ENCODE measurements at places on chromosomes 7 and 10.

DNA sequence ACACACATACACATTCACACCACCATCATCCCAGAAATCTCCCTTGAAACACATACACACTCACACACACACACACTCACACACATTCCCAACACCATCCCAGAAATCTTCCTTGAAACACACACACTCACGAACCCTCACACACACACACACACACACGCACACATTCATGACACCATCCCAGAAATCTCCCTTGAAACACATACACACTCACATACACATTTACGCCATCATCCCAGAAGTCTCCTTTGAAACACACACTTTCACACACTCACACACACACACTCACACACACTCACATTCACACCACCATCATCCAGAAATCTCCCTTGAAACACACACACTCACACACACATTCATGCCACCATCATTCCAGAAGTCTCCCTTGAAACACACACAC, 360 bp upstream of the OPN4 start:
- DNase-seq: no peak

DNA sequence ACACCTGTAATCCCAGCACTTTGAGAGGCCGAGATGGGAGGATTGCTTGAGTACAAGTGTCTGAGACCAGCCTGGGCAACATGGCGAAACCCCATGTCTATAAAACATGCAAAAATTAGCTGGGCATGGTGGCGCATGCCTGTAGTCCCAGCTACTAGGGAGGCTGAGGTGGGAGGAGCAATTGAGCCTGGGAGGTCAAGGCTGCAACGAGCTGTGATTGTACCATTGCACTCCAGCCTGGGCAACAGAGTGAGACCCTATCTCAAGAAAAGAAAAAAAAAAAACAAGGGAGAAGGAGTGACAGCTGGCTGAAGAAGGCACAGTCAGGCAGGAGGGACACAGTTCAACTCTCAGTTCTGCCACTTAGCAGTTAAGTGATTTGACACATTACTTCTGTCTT, 26.4 kb upstream of the ZCCHC24 start:
- no peak for DNase-seq

DNA sequence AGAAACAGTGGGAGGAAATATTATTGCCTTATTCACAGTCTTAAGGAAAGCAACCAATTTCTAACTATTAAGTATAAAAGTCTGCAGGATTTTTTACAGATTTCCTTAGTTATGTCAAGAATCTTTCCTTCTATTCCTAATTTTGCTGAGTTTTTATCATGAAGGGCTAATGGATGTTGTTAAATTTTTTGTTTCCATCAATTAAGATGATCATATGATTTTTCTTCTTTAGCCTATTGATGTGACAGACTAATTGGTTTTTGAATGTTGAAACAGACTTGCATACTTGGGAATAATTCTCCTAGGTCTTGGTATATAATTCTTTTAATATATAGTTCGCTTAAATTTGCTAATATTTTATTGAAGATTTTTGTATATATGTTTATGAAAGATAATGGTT, 569.1 kb upstream of the KCND2 start:
- no peak for DNase-seq

DNA sequence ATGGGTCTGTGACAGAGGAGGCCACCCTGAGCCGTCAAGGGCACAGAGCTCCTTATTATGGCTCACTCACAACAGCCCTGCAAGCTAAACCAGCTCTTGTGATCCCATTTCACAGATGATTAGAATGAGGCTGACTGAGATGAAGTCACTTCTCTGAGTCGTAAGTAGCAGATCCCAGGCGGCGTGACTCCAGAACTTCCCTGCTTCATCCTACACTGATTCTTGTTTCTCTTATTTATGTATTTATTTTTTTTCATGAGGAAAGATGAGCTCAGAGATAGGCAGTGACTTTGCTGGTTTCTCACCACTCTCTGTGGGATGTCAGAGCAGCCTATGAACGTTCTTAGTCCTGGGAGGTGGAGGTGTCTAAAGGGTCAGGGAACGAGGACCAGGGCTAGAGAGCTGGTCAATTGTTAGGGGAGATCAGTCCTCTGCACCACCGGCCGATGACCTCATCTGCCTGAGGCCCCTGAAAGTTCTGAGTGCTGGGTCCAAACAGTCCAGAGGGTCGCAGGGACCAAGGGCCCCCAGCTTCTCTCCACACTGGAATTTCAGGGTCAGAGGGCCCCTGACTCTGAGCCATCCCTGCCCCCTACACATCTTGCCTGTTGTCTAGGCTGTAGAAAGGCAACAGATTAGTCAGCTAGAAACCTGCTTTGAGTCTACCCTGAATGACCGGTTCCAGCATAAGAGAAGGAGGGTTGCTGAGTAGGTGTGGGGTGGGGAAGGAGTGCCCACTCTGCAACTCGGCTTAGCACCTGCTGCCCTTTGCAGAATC, 17.9 kb downstream of the CLRN3 start:
- no peak for DNase-seq

- DNase-seq: no peak
Observed at GRCh38 chr10:100735337-100736143, 9.8 kb upstream of the PAX2 start.

Data from stimulated activated CD8-positive, alpha-beta memory T cell treated with anti-CD3 and anti-CD28 coated beads, Interleukin-15, amount 100 ng/mL, for 24 hours (primary cell).